ENCODE measurements at places on chromosomes 6 and 20. TPM values are rescaled to one million over a fixed set of nuclear protein-coding genes. Genes with fewer than 3 reads are reported as not detected.

The SPATS1 gene
- not detected for total RNA-seq

The OR2B6 gene
- total RNA-seq, result not detected

The GPX5 gene
- not detected for total RNA-seq

The RPL7L1 gene
- 174 TPM for total RNA-seq

The SNX9 gene
- total RNA-seq, result 58.3 TPM

The HSD17B8 gene
- total RNA-seq, result 9.0 TPM

The BLOC1S5 gene
- 16.3 TPM for total RNA-seq

The NRM gene
- 1.7 TPM for total RNA-seq

The AGPAT1 gene
- total RNA-seq, result 20.3 TPM

The SIRPB1 gene
- 2.5 TPM for total RNA-seq

The LSM14B gene
- 45.1 TPM for total RNA-seq

The GID8 gene
- 43.1 TPM for total RNA-seq

The SEL1L2 gene
- total RNA-seq, result not detected

The CRISP2 gene
- not detected for total RNA-seq

The SRC gene
- total RNA-seq, result 11.0 TPM

All from regular cardiac myocyte (primary cell).